ENCODE measurements at places on chromosomes 2 and 18. TPM values are rescaled to one million over a fixed set of nuclear protein-coding genes. Genes with fewer than 3 reads are reported as not detected.

DNA sequence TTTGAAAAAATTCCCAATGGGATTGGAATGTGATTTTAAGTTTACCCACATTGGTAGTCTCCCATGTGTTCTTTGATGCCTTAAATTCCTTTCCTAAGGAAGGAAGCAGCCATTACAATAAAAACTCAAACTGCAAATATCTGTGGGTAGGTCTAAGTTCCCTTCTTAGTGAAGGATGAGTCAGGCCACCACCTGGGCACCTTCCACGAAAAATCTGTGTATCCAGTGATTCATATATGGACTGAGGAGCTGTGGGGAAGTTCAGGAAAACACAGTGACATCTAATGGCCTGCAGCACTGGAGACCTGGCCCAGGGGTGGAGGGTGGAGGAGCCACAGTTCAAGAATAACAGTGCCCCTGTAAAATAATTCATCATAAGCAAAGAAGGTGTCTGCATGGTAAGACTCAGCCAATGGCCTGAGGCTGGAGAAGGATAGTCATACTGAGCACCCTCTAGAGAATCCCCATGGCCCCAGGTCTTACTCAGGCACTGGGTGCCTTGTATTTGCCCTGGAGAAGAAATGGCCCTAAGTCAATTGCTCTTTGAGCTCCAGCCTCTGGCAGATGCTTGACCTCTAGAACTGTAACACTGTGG is 248.6 kb downstream of the SP3 start:
- DNase-seq: no peak

GRCh38 chr2:178517496-178517895 is 37.2 kb downstream of the PLEKHA3 start:
- no peak for DNase-seq

- no peak for DNase-seq
Observed at GRCh38 chr2:201978986-201979385, 54.7 kb upstream of the FZD7 start.

GRCh38 chr2:174630107-174630506 is 32.5 kb upstream of the WIPF1 start:
- no peak for DNase-seq

DNA sequence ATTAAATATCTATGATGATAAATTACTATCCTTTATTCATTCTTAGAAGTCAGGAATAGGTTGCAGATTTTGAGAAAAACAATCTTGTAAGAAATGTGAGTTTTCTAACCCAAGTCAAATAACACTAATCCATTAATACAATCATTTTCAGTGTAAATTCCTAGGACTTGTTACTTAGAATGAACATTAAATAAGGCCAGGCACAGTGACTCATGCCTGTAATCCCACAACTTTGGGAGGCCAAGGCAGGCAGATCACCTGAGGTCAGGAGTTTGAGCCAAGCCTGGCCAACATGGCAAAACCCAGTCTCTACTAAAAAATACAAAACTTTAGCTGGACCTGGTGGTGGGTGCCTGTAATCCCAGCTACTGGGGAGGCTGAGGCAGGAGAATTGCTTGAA is 45.8 kb upstream of the CDKL4 start:
- DNase-seq: no peak

DNA sequence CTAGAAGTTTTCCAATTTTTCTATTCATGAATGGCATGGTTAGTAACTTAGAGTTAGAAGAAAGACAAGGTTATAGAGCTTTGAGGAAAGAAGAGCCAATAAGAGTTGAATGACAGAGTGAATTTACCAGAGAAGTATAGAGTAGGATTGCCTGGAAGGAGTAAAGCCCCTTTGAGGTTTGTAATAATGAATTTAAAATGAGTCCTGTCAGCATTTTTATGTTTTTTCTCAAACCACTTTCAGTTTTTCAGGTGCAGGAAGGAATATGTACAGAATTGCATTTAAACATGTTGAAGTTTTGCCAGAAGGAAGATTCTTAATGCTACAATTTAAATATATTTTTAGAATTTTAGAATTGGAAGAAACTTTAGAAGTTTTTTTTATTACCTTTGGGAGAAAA is 408.3 kb downstream of the DSC3 start:
- DNase-seq: no peak

DNA sequence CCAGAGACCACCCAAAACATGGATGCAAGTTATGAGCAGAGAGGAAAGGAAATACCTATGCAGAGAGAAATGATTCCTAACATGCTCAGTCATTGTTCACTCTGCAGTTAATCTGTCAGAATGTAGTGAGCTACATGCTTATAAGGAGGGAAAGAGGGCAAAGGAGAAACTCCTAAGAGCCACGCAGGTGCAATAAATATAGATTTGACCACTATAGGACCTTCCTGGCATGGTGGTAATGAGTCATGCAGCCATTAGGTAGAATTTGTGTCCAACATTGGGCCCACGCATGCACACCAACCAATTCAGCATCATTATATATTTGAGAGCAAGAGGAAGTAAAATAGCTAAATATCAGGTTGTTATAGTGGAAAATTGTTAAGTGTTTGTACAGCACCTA is 699.9 kb downstream of the DSC3 start:
- no peak for DNase-seq

GRCh38 chr2:37344453-37345361 is at the start of gene QPCT:
Gene QPCT (plus strand): TSS chr2:37344630. CDS start chr2:37344732, 102 bp downstream.
- DNase-seq: peak; percentile 43

DNA sequence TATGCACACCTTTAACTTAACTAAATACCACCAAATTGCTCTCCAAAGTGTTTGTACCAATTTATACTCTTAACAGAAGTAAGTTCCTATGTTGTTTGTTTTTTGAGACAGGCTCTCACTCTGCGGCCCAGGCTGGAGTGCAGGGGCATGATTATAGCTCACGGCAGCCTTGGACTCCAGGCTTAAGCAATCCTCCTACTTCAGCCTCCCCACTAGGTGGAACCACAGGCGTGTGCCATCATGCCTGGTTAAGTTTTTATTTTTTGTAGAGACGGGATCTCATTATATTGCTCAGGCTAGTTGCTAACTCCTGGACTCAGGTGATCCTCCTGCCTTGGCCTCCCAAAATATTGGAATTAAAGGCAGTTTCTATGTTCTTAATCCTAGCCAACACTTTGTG is 13.1 kb upstream of the NAB1 start:
- DNase-seq: no peak

DNA sequence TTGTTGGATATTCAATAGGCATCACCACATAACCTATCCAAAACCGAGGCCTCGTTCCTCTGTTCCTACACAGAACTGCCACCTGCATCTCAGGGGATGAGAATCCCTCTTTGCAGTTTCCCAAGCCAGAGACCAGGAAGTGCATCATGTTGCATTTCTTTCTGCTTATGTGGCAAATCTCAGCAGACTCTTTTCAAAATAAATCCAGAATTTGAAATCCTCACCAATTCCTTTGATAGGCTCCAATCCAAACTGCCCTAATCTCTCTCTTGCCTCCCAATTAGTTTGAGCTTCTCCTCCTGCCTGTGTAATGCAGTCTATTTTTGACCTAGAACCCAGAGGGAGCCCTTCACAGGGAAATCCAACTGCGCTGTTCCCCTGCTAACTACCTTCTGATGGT is 215.5 kb downstream of the RNF144A start:
- no peak for DNase-seq

DNA sequence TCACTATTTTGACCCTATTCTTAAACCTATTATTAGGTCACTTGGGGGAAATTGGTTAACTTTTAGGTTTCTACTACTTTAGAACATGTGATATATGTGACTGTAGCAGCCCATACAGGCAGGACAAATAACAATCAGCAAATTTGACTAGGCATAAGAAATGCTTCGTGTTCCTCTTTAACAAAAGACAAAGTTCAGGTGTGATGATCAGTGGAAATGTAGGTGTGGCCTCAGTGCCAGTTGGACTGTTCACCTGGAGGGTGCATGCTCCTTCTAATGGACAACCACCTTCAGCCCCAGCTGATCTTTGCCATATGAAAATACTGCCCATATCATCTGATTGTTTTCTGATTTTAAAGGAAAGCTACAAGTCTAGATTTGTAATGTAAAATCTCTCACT is 6.4 kb downstream of the PDK1 start:
- DNase-seq: no peak

GRCh38 chr2:40255103-40255502 is 196.8 kb downstream of the SLC8A1 start:
- DNase-seq: no peak

DNA sequence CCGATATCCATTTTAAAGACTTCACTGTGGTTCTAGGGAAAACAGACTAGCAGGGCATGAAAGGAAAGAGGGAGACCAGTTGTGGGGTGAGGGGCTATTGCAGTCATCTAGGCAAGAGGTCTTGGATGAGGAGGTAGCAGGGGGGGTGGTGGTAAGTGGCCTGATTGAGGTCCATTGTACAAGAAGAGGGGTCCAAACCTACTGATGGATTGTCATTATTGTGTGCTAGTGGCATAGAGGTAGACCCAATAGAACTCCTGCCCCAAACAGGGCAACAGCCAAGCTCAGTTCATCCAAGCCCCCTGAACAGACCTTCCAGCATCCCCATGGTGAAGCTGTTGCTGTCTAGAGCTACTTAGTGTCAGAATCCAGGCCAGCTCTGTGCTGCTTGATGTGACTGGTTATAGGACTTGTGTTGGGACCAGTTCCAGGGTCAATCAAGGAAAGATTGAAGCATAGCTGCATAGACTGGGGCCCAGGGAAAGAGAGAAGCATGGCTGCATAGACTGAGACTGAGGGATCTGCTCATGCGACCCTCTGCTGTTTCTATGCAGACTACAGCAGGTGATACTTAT is 7.0 kb downstream of the ASAP2 start:
- no peak for DNase-seq

DNA sequence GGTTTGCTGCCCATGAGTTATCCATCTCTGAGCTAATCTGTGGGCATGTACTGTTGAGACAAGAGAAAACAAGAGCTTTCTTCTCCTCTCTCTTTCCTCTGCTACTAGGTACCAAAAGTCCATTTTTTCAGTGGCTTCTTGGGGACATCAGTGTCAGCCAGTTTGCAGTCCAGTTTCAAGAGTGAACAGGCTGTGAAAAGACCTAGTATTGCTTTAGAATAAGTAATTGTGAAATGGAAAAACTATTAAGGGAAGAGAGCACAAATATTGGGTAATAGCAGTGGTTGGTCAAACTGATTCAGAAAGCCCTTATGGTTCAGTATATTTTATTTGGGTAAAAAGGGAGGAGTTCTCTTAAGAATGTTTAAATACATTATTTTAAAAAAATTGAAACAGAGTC is 33.0 kb upstream of the MEP1B start:
- DNase-seq: no peak

DNA sequence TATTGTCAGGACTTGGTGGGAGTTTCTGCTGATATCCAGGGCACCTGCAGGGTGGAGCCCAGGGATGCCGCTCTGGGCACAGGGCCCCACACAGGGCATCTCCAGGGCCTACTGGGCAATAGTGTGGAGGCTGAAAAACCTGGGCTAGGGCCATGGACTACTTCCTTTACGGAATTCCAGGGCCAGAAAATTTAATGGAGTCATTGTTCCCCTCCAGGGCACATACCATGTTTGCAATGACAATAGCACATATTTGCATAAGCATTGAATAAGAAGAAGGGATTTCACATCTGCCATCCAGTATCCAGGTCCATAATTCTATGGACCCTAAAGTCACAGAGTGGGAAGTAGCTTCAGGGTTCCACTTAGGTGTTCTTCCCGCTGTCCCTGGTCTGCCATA is 103.8 kb upstream of the TPO start:
- DNase-seq: no peak

- no peak for DNase-seq
Observed at GRCh38 chr2:25297738-25298137, 44.0 kb downstream of the DNMT3A start.

- DNase-seq: no peak
Observed at GRCh38 chr18:13562494-13563029, 163.8 kb downstream of the FAM210A start.

GRCh38 chr18:50622865-50623393 is 63.0 kb downstream of the MAPK4 start:
- DNase-seq: no peak

- DNase-seq: no peak
Observed at GRCh38 chr2:214515111-214515510, 104.3 kb downstream of the VWC2L start.

DNA sequence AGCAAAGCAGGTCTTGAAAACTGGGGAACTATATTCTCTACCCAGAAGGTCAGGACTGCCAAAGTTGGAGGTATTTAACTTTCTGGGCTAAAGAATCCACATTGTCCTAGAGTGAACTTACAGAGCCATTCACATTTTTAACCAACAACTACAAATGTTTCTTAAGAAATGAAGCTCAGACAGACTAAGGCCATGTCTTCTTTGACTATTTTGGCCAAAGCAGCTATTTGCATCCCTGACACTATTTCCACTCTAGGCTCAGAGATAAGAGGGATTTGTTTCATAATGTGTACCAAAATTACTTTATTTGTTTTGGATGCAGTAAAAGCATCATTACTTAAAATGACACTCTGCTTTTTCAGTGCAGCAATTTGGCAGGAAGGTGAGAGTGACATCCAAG is 18.1 kb downstream of the PID1 start:
- no peak for DNase-seq

The PCARE gene
- not detected for total RNA-seq

The MYOM1 gene
- 0.03 TPM for total RNA-seq

The TMBIM1 gene
- 163 TPM for total RNA-seq

The OTOS gene
- not detected for total RNA-seq

The SEH1L gene
- 58.2 TPM for total RNA-seq

The FTCDNL1 gene
- 0.43 TPM for total RNA-seq

The ZC3H15 gene
- total RNA-seq: 62.9 TPM

The ODC1 gene
- total RNA-seq: 148 TPM

The CTAGE1 gene
- total RNA-seq: 0.18 TPM

The SFXN5 gene
- total RNA-seq: 14.9 TPM

The PAIP2B gene
- 0.18 TPM for total RNA-seq
